ENCODE measurements at places on chromosomes 13 and 19.

GRCh38 chr13:22223411-22223810 lies 552.5 kb downstream of the FGF9 start:
- DNase-seq: no peak

DNA sequence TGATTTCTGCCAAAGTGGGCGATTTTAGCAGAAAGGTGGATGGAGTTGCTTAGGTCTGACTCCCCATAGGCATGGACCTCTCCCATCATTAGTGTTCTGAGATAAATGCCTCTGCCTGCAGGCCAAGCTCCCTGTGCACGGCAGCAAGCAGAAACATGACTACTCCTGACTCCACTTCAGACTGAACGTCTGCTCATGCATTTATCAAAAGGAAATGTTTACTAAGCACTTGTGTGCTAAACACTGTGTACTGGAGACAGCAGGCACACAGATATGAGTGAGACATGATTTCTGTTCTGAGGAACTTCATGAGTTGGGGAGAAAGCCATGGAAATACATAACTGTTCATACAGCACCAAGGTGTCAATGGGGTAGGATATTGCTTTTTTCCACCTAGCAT lies 149.6 kb downstream of the MIPEP start:
- no peak for DNase-seq

- DNase-seq: no peak
These were observed 16.4 kb downstream of the RCN3 start for GRCh38 chr19:49544154-49544553.

GRCh38 chr19:41218615-41219507 lies at the start of gene AXL:
AXL (plus strand) TSS chr19:41219223; CDS start chr19:41219393, 170 bp downstream.
- peak; percentile 44 for DNase-seq

DNA sequence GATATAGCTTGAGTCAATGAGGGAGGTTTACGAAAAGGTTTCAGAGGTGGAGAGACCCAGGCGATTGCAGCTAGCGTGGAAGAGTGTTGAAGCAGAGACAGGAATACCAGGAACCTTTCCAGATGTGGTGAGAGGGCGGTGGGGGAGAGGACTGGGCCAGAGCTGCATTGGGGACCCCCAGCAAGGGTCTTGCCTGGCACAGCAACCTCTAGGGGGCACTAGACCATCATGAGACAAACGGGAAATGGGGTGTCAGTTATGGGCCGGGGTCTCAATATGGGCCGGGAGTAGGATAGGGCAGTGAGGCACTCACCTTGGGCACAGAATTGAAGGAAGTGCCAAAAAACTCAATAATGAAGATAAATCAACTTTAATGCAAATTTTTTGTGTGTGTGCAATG lies 2.1 kb upstream of the LRP3 start:
- no peak for DNase-seq

DNA sequence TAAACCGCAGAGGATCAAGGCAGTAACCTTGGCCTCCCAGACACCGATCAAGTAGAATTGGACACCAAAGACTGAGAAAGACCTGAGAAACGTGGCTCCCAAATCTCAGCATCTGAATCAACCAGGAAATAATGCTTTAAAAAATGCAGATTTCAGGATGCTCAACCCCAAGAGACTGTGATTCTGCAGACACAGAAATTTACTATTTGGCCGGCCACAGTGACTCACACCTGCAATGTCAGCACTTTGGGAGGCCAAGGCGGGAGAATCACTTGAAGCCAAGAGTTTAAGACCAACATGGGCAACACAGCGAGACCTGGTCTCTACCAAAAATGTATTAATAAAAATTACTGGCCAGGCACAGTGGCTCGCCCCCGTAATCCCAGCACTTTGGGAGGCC lies 6.2 kb downstream of the ABCC4 start:
- DNase-seq: no peak

- peak; percentile 65 for DNase-seq
These were observed 465.3 kb downstream of the COG6 start for GRCh38 chr13:40120781-40121180.

DNA sequence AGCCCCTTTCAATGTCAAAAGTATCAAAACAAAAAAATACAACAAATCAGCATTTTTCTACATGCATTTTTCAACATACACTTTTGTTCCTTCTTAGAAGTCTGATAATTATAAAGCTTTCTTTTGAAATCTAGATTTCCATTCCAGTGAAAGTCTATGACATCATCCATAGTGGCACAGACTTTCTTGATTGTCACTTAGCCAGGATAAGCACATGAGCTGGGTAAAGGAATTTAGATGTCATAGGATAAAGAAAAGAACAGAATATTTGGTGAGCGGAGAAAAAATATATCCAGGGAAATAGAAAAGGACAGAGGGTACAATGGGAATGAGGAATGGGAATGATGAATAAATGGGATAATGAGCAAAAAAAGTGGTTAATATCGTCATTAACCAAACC lies 15.1 kb upstream of the TRPC4 start:
- peak; percentile 33 for DNase-seq

GRCh38 chr19:2993579-2993978 lies 16.2 kb downstream of the TLE6 start:
- no peak for DNase-seq

DNA sequence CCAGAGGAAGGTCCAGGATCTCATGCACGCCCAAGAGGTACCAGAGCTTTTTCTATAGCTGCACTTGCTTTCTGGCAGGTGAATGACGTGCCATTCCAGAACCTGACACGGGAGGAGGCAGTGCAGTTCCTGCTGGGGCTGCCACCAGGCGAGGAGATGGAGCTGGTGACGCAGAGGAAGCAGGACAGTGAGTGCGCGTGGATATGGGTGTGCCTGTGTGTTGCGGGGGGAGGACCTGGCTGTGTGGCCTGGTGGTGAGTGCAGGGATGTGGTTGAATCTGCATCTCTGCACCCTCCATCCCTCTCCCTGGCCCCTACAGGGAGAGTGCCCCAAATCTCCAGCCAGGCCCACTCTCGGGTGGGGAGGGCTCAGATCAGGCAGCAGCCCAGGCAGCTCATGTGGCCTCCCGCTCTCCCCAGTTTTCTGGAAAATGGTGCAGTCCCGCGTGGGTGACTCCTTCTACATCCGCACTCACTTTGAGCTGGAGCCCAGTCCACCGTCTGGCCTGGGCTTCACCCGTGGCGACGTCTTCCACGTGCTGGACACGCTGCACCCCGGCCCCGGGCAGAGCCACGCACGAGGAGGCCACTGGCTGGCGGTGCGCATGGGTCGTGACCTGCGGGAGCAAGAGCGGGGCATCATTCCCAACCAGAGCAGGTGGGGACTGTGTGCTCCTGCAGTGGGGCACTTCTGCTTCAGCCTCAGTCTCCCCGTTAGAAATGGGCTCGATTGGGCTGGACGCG lies 22.8 kb downstream of the APBA3 start:
- DNase-seq: no peak

GRCh38 chr13:64529874-64530485 lies 2700.2 kb downstream of the PCDH9 start:
- DNase-seq: no peak

GRCh38 chr19:49492573-49493405 lies 3.4 kb upstream of the RPS11 start:
- DNase-seq: no peak
